ENCODE measurements at places on chromosomes 11 and 22. TPM values are rescaled to one million over a fixed set of nuclear protein-coding genes. Genes with fewer than 3 reads are reported as not detected.

DNA sequence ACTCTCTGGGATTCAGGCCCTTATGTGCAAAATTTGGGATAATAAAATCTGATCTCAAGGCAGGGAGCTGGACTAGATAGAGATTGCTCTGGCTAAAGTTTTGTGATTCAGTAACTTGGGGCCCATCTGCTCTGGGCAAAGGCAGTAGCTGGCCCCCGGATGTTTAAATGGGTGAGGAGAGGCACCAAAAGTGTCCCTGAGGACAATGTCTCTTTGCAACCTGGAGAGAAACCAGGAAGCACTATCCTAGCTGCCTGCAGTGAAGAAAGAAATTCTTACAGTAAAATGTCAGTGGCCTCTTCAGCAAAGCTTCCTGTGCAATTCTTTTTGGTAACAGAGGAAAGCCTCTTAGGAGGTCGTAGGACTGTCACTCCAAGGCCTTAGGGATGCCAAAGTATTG is 54.6 kb upstream of the BARX2 start:
- no peak for DNase-seq

The CCDC15 gene
- total RNA-seq = 1.5 TPM

- peak; percentile 81 for DNase-seq
Observed at GRCh38 chr11:122100756-122101080, 15.3 kb downstream of the BLID start.

The F2 gene
- total RNA-seq = not detected

The AGBL2 gene
- total RNA-seq = 0.75 TPM

The NCF4 gene
- 22.9 TPM for total RNA-seq

GRCh38 chr11:15645201-15645600 is 530.5 kb downstream of the INSC start:
- no peak for DNase-seq

The SLC43A1 gene
- total RNA-seq = 7.6 TPM

- DNase-seq = no peak
Observed at GRCh38 chr11:64124147-64124546, 41.8 kb downstream of the MACROD1 start.

- no peak for DNase-seq
Observed at GRCh38 chr22:45337536-45337935, 27.8 kb downstream of the FAM118A start.

GRCh38 chr22:45529971-45530575 is 27.4 kb downstream of the FBLN1 start:
- DNase-seq = no peak

- no peak for DNase-seq
Observed at GRCh38 chr11:13101644-13102512, 92.8 kb downstream of the RASSF10 start.

All from aorta (tissue), 5 donors.